ENCODE measurements at places on chromosomes 6 and 20.

DNA sequence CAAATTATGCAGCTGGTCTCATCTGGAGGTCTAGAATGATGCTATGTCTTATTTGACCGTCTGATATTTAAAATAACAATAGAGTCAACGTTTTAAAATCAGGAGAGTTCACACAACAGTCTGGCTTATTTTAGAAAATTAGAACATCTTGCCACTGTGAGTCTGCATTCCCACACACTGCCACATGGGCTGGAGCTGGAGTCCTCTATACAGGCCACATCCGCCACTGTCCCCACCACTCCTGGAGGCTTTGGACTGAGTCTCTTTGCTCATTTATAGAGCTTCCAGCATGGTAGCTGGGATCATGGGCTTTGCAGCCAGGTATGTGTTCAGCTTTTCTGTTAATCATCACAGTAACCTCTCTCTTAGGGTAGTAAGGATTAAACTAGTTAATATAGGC, 68.8 kb upstream of the ZNFX1 start:
- DNase-seq: peak; percentile 36

GRCh38 chr6:144008120-144008811, at the start of gene PLAGL1:
TSS of gene PLAGL1 (minus strand) at chr6:144008259. CDS start at chr6:143948136, 60,123 bp downstream.
- DNase-seq: peak; percentile 21

GRCh38 chr6:69097948-69098347, 462.9 kb downstream of the ADGRB3 start:
- no peak for DNase-seq

GRCh38 chr6:25369036-25369432, 89.9 kb downstream of the CARMIL1 start:
- peak; percentile 98 for DNase-seq

- no peak for DNase-seq
Measured at GRCh38 chr20:37151529-37151928, 27.6 kb upstream of the RPN2 start.

GRCh38 chr6:168000198-168001028, 2.9 kb downstream of the KIF25 start:
- DNase-seq: no peak

DNA sequence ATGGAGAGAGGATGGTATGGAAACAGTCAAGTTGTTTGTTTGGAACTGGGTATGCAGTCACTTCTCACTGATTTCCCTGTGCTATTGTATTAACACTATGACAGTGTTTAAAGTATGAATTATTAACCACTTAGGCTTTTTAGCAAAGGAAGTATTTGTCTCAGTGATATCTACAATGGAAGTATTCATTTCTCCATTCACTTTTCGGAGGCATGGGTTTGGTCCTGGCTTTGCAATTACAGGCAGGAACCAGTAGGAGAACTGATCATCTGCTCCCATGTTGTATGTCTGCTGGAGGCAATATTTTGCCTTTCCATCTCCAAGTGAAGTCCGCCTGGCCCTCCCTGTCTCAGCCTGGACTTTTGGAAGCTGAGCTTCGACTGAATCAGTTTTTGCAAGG, 30.6 kb upstream of the EXOC2 start:
- peak; percentile 15 for DNase-seq

GRCh38 chr6:136798044-136798443, 5.8 kb upstream of the MAP3K5 start:
- DNase-seq: no peak

DNA sequence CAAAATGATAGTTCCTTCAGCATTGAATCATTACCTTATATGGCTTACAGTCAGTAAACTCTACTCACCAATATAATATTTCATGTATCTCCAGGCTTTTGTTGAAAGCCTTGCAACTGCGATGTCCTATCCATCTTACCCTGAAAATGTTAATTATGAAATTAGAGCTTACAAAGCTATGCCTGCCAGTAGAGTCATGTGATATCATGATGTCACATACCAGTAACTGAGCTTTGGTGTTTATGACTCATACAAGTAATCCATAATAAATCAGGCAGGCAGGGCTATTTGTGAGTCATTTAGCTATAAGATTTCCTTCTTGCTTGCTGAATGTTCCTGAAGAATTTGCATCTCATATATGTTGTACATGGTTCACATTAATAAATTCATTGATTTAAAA, 44.9 kb upstream of the FAM83B start:
- peak; percentile 5 for DNase-seq

GRCh38 chr6:138109042-138109997, 2.1 kb upstream of the PERP start:
- peak; percentile 74 for DNase-seq

DNA sequence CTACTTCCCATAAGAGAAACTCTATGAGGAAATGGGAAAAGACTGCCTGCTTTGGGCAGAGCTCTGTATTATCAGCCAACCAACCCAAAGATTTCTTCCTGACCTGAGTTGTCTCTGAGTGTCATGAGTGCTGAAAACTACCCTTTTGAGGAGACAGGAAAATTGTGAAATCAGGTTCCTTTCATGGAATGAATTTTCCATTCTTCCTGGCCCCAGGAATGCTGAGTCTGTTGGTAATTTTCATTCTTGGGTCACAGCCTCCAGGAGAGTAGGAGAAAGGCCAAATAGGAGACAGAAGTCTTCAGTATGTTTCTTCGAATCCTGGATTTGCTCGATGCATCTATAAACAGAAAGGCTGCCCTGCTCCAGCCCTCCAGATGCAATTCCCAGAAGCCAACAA, 53.6 kb downstream of the SCML4 start:
- DNase-seq: no peak

DNA sequence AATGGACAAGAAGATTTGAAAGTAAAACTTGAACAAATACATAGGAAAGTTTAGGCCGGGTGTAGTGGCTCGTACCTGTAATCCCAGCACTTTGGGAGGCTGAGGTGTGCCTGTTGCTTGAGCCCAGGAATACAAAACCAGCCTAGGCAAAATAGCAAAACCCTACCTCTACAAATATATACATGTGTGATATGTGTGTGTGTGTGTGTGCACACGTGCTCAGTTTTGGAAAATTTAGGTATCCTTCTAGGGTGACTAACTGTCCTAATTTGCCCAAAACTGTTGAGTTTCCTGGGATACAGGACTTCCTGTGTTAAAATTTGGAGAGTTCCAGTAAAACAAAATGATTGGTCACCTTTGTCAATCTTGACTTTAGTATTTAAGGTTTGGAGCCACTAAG, 503.2 kb downstream of the PKHD1 start:
- DNase-seq: no peak

DNA sequence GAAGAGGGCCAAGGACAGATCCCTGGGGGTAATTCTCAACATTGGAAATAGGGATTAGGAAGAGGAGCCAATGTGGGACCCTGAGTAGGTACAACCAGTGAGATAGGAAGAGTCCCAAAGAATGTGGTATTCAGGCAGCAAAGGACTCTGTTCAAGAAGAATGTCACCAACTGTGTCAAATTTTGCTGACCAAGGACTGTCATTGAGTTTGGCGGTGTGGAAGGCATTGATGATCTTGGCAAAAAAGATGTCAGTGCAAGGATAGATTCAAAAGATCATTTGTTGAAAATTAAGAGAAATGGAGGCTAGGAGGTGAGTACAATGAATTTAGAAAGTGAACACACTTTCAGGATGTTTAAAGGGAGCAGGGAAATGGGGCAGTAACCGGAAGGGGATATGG, 82.4 kb upstream of the SUPT3H start:
- no peak for DNase-seq

GRCh38 chr6:137106183-137106582, 61.4 kb upstream of the IL20RA start:
- no peak for DNase-seq

GRCh38 chr6:113971741-113972140, 793 bp upstream of the HDAC2 start:
- peak; percentile 53 for DNase-seq

GRCh38 chr20:48128436-48128835, 343.2 kb upstream of the SULF2 start:
- DNase-seq: no peak

Measured in NCI-H82 (cell line).